ENCODE measurements at places on chromosomes 2 and 18.

DNA sequence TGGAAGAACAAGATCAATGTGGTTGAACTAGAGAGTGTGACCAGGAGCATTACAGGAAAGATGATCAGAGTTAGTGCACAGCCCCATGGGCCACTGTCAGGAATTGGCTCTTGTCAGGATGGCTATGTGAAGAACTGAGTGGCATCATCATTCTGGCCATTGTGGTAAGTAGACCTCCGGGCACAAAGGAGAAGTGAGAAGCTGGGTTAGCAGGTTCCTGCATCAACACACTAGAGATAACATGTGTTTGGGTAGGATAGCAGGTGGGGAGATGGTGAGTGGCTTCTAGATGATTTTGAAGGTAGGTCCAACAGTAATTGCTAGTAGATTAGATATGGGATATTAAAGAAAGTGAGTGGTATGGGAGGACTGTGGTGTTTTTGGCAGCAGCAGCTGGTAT, 408.2 kb downstream of the TSN start:
- no peak for DNase-seq

DNA sequence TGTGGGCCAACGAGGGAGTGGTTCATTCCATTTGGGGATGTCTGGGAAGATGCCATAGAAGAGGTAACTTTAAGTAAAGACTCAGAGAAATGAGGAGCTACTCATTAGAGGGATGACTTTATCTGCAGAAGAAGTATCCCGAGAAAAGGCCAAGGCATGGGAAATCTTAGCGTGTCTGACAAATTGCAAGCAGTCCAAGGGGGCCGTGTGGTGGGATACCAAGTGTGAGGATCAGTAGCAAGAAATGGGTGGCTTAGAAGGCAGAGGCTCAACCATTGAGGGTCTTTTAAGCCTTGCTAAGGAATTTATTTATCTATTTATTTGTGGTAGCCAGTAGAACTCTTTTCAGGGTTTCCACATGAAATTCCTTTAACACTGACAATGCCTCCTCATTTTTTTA, 436.4 kb downstream of the RNF144A start:
- no peak for DNase-seq

DNA sequence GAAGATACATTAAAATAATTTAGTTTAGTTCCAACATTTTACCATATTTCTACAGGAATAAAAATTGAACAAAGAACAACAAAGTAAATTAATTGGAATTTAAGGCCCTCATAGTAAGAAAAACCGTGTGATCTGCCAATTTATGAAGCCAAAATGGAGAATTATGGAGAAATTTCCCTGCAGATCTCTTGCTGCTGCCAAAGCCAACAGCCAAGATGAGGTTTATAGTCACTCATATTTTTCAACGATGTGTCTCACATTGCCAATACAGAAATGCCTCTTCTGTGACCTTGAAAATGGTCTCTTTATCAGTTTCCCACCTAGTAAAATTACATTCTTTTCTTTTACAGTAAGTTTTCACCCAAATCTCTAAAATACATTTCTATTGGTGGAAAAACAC, 317.2 kb upstream of the FIGN start:
- DNase-seq = no peak

GRCh38 chr2:25056098-25056821, 14.4 kb downstream of the EFR3B start:
- DNase-seq = no peak

DNA sequence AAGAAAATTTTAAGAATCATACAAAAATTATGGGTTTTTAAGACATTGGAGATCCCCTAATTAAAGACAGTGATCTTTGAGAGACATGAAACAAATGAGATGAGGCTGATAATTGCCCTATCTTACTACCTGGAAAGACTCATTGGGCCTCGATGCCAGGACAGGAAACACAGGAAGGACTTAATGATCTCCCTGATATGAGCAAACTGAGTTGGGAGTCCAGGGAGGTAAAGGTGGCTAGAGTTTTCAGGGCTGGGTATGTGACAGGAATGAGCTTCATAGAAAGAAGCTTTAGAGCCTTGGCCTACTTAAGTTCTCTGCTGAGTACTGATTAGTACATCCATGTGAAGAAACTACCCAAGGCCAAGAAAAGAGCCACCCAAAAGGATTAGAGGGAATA, 40.6 kb upstream of the GULP1 start:
- DNase-seq = no peak

DNA sequence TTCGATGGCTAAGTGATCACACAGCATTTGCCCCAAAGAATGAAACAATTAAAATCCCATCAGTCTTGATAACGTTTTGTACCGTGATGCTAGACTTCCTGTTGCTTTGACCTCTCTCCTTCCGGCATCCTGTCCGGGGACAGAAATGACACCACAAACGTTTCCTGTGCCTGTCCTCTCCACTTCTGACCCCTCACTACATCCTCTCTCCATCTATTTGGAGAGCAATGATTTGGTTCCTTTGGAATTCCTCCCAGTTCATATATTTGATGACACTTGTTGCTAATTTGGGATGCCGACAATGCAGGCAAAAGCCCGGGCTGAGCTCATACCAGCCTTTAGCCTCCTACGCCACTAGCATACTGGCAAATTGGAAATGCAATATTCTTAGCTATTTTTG, 151.2 kb upstream of the CCDC68 start:
- no peak for DNase-seq

DNA sequence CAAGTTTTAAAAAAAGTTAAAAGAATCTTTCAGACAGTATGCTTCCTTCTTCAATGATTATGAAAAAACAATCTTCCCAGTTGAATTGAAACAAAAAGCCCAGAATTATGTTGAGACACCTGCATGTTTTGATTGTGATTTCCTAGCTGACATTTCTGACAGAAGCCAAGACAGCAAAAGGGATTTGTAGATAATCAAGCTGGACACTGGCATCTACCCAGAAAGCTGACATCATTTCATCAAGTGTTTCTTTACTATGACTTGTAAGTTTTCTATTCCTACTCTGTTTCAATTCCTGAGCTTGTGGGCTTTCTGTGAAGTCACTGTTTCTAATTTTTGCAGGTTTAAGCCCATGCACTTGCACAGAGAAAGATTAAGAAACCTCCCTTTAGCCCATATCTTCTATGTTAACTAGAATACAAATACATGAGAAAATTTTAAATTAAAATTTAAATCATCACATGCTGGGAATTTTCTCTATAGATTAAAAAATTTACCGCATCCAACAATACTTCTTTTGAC, 82.9 kb upstream of the CCDC85A start:
- DNase-seq = no peak

DNA sequence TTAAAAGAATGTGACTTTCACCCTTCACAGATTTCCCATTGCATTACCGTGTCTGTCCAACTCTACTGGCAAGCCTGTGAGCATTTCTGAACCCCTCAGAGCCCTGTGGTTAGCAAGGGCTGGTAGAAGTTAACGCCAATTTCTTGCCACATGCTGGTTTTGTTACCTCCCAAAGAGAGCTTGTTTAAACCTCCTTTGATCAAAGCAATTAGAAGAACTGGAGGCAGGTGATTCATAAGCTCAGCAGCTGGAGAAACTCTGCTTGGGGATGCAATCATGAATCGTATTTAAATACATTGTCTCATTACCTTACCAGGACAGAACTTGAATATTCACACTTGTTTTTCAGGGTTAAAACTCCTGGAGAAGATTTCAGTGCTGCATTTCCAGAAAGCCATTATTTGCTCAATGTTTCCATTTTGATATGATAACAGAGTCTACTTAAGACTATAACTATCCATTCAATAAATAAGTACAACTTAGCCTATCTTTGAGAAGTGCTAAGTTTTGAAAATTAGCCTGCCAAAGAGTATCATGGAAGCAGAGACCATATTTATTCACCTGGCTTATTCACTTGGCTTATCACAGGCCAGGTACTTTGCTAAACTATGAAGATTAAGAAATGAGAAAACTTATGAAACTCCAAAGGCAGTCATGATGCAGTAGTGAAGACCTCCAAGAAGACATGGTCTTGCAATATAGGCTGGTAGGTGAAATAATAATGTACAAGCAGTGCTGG, 292.8 kb downstream of the INSIG2 start:
- DNase-seq = no peak

GRCh38 chr2:53949457-53949856, 21.3 kb downstream of the PSME4 start:
- DNase-seq = no peak

DNA sequence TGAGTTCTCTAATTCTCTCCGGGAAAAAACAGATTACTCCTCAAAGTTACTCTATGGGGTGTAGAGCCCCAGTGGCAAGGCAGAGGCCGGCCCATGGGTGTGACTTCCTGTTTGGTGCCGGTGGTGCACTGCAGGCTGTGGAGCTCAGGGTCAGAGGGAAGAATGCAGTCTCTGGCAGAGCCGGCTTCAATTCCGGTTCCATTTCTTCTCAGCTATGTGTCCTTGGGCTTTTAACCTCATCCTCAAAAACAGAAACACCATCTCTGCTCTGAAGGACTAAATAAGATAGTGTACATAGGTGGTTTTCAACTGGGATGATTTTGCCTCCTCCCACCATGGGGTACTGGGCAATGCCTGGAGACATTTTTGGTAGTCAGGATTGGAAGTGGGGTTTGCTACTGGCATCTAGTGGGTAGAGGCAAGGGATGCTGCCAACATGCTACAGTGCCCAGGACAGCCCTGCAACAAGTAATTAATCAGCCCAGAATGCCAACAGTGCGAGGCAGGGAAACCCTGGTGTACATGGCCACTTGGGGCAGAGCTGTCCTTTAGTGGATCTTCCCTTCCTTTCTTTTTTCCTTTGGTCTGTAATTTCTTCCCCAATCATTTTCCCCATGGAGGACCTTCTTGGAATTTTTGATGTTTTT, 81.2 kb downstream of the INSIG2 start:
- no peak for DNase-seq

- DNase-seq = no peak
These were observed 814.2 kb upstream of the SLC39A10 start for GRCh38 chr2:194842871-194843270.

DNA sequence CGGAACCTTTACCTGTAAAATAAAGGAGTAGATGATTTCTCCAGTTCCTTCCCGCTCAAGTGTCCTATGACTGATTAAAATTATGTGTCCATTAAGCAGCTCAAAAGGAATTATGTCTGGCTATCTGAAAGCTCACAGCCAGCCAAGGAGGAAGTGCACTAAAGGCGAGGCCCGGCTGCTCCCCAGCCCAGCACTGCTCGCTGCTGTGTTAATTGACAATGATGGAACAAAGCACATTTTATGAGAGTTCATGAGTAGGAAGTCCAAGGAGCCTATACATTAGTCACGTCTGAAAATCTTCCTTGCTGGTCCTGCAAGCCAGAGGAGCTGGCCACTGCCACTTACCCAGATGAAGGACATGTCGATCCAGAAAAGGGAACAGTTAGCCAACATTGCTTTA, 14.3 kb downstream of the TTC32 start:
- DNase-seq = no peak

DNA sequence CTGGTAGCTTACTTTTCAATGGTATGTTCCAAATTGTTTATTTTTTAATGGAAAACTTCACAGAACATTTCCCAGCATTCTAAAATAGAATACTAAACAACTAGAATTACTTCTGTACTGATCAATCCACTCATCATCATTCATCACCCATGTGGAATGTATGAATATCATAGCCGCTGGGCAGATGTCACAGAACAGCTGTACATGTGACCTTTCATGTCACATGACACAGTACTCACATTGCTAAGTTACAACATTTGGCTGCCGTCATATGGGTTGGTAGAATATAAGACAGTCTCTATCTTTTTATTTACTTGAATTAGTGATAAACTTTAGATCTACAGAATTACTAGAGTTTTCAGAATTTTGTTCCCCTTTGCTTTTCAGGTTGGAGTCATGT, 387.6 kb downstream of the ZEB2 start:
- no peak for DNase-seq

GRCh38 chr2:19349911-19350677, 8.3 kb downstream of the OSR1 start:
- DNase-seq = no peak

GRCh38 chr18:24402209-24402785, 4.7 kb upstream of the OSBPL1A start:
- no peak for DNase-seq

DNA sequence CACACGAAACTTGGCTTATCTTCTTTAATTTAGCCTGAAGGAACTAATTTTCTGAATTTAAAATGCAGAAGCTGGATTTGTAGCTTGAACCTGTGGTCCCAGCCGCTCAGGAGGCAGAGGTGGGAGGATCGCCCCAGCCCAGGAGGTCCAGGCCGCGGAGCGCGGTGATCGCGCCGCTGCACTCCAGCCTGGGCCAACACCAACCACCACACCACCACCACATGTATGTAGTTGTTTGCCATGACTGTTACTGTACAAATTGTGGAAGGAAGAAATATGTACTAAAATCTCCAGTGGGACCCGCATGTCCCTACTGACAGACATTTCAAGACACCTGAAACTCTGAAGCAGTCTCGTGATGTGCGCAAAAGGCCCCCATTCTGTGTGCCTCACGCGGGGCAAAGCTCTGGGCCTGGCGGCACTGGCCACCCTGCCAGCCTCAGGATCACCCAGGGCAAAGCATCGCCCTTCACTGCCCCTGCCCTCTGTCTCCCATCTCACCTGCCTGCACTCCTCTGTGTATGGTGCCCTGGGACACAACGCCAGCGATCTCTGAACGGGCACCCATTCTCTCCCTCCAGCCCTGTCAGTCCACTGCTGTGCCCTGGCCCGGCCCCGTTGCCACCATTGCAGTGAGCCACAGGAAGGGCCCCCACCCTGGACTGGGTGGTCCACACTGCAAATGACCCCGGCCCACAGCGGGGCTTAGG, 10.1 kb upstream of the ADI1 start:
- DNase-seq = no peak

DNA sequence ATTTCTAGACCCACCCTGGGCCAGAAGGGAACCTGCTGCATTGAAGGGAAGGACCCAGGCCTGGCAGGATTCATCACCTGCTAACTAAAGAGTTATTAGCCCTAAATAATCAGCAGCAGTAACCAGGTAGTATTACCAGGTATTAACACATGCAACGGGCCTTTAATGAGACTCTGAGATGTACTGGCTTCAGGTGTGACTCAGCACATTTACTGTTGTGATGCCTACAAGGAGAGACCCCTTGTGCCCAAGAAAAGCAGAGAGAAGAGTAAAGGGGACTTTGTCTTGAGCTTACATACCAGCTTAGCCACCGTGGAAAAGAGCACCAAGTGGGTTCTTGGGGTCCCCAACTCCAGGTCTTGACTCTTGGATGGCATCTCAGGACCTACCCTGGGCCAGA, 243.1 kb upstream of the SLC39A10 start:
- no peak for DNase-seq

DNA sequence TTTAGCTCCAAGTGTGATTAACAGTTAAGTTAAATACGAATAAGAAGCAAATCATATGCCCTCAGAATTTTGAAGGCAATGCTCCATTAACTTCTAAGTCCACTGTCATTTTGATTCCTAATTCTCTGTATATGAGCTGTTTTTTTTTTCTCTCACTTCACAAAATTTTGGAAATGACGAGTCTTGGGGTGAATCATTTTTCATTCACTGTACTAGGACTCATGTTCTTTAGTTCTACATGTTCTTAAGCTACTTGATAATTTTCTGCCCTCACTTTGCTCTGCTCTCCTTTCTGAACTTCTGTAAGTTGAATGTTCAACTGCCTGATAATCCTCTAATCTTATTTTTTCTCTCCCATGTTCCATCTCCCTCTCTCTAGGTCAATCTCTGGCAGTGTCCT, 141.0 kb downstream of the THADA start:
- no peak for DNase-seq

GRCh38 chr2:71063216-71063615, 5.2 kb upstream of the NAGK start:
- no peak for DNase-seq

Data from activated CD8-positive, alpha-beta memory T cell treated with anti-CD3 and anti-CD28 coated beads for 1 hour (primary cell).